ENCODE measurements at places on chromosomes 16 and 17.

GRCh38 chr17:12078791-12079190 lies 58.1 kb downstream of the MAP2K4 start:
- DNase-seq = no peak

GRCh38 chr17:49249292-49249794 lies 18.8 kb upstream of the PHOSPHO1 start:
- no peak for DNase-seq

- DNase-seq = no peak
Observed at GRCh38 chr17:7558544-7559319, at the start of gene TNFSF13. TNFSF13 (plus strand) TSS chr17:7558750; CDS start chr17:7559040, 290 bp downstream.

DNA sequence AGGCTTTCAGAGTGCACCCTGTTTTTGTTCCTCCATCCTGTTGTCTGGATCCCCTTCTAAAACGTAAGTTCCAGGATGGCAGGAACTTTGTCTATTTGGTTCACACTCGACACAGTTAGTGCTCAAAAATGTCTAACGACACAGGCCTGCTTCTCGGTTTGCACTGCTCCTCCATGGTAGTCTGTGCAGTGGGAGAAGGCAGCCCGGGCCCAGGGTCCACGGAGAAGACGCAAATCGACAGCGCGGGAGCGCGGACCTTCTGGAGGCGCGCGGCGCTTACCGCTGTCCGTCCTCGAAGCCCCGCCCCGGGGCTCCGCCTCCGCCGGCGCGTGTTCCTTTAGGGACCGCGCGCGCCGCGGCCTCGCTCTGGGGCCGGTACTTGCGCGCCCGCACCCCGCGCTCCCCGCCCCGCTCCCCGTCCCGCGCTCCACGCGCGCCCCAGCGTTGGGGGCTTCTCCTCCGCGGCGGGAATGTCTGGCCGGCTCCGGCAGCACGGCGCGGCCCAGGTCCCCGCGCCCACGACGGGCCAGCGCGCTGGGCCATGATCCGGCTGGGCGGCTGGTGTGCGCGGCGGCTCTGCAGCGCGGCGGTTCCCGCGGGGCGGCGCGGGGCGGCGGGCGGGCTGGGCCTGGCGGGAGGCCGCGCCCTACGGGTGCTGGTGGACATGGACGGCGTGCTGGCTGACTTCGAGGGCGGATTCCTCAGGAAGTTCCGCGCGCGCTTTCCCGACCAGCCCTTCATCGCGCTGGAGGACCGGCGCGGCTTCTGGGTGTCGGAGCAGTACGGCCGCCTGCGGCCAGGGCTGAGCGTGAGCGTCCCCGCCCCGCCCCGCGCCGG lies at the start of gene NT5M:
Gene NT5M, plus strand, starts transcription at position 364 of the 837 bp plus-strand sequence. Its CDS starts 178 bp downstream, at position 542.
- peak; percentile 71 for DNase-seq

DNA sequence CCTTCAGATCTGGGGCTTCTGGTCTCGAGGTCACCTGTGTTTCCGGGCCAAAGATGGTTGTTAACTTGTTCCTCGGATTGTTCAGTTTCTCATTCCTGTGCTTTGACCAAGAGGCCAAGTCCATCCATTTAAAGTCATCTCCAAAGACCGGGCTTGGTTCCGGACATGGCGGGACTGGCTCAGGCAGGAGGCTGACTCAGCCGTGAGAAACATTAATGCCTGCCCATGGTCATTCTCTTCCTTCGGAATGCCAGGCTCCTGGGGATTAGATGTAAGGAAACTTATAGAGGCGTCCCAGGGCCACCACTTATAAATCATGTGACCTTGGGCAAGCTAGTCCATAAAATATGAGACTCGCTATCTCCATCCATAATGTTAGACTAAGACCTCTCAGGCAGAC lies 13.6 kb upstream of the NKD1 start:
- DNase-seq = no peak

DNA sequence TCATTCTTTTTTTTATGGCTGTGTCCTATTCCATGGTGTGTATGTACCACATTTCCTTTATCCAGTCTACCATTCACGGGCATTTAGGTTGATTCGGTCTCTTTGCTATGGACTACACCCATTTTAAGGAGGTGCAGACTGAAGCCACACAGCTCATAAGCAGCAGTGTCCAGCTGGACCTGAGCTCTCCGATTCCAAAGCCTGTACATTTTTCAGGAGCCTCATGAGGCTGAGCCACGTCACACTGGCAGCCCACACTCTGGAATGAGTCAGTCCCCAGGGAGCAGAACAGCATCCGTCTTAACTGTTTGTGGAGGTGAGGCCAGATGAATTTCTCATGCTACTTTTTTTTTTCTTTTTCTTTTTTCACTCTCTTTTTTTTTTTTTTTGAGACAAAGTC lies 116.1 kb downstream of the C16orf95 start:
- no peak for DNase-seq

DNA sequence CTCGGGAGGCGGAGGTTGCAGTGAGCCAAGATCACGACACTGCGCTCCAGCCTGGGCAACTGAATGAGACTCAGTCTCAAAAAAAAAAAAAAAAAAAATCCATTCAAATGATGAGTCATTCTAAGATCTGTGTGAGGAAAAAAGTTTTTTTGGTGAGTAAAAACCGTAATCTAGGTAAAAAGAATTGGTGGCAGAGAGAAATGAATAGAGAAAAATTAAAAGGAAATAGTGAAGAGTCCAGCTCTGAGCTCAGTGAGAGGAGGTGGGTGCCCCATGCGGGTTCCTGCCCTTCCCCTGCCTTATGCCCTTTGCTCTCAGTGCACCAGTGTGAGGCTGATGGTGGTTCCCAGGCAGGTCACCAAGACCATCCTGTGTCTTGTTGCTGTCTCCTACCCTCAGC lies 20.9 kb downstream of the GAN start:
- DNase-seq = no peak

DNA sequence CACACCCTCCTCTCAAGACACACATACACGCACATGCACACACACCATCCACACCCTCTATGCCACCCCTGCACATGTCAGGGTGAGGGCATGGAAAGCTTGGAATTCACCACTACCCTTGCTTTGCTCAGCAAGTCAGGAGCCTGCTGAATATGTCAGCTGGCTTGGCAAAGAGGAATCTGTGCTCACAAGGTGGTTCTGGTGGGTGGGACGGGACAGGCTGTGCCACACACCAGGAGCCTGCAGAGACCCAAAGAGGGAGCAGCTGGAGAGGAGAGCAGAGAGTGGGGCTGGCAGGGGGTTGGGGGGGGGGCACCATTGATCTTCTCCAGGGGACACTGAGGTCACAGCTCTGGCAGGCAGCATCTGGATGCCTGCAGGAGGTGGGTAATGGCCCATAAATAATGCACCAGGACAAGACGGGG lies 48.7 kb upstream of the NDRG4 start:
- DNase-seq = no peak

GRCh38 chr17:3197219-3197618 lies at the start of gene OR1A2:
OR1A2 (plus strand) TSS chr17:3197519; CDS start chr17:3197519, 0 bp downstream.
- DNase-seq = no peak

DNA sequence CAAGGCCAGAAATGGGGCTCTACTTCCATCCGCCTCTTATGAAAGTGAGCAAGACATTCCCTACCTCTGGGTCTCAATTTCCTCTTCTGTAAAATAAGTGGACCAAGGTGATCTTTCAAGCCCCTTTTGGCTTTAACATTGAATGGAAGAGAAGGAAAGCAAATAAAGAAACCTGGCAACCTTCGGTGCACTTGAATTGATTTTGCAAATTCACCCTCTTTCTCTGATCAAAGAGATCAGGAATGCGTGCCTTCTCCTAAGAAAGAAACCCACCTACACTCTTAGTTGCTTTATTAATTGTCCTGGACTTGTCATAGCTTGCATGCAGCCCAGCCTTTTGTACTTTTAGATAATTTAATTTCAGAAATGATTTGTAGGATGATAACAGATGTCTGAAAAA lies 3.0 kb downstream of the MSI2 start:
- no peak for DNase-seq

DNA sequence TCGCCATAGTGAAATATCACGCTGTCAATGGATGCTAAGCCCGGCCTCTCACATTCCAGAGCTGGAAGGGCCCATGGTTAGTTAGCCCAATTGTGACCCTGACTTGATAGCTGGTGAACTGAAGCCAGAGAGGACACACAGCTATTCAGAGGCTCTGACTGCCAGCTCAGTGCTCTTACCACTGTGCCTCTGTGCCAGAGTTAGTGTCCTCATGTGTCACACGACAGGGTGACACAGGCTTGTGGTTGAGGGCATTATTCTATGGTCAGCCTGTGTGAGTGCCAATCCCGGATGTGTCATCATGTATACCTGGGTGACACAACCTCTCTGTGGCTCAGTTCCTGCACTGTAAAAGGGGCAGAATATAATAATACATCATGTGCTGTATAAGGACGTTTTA lies 2.5 kb upstream of the MT1X start:
- no peak for DNase-seq

DNA sequence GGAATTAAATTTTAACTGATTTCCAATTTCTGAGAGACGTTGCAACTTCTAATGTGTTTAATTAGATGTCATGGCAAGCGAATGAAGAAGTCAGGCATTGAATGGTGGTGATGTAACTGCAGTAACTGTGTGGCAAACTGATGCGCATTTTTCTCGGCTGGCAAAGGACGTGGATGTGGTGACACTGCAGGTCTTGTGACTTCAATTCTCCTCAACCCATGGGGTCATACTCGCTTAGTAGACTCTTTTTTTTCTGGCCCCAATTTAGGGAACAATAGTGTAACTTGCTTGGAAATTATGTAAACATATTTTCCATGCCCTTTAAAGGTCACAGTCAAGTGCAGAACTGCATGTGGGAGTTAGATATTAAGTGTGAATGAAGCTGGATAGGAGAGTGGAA lies 1.9 kb upstream of the FAM20A start:
- DNase-seq = no peak

DNA sequence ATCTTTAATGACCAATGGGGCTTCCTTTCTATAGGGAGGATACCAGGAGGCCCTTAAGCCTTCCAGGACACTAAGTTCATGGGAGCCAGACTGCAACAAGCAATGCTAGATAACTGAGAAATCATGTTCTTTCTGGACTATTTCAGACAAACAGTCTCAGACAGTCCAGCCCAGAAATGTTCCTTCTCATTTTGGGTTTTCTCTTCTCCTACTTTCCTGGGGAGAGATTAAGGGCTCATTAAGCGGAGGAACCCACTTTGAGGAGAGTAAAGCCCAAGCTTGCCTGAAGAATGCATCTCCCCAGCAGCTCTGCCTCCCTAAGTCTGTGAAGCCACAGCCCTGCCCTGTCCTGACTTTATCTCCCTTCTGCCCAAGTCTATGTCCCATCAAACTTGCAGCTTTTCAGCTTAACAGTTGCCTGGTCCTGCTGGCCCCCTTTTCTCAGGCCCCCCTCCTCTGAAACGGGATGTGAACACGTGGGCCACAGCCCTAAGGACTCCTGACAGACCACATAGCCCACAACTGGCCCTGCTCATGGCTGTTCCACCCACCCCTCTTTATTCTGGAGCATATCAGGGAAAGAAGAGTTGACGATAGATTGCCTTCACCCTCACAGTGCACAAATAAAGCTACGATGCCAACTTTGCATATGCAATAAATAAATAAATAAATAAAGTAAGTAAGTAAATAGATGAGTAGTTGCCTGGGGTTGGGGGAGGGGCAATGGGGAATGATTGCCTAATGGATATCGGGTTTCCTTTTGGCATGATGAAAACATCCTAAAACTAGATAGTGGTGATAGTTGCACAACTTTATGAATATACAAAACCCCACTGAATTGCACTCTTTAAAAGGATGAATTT lies 111.0 kb downstream of the N4BP1 start:
- no peak for DNase-seq

GRCh38 chr16:11253009-11253994 lies 2.7 kb downstream of the SOCS1 start:
- no peak for DNase-seq

- no peak for DNase-seq
Observed at GRCh38 chr16:27583634-27584033, 33.7 kb downstream of the KATNIP start.

- DNase-seq = no peak
Observed at GRCh38 chr17:50260501-50260911, 13.8 kb upstream of the TMEM92 start.

DNA sequence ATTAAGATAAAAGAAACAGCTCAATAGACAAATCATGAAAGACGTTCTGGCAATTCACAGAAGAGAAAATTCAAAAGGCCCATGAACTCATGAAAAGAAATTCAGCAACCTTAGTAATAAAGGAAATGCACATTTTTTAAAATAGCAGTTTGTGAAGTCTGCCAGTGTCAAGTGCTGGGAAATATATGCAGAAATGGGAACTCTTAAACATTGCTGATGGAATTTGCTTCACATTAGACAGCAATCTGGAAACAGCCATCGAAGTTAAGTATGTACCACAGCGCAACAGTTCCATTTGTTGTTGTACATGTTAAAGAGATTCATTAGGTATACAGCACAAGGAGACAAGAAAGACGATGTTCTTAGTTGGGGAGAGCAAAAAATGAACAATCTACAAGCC lies 319.4 kb upstream of the SALL1 start:
- no peak for DNase-seq

DNA sequence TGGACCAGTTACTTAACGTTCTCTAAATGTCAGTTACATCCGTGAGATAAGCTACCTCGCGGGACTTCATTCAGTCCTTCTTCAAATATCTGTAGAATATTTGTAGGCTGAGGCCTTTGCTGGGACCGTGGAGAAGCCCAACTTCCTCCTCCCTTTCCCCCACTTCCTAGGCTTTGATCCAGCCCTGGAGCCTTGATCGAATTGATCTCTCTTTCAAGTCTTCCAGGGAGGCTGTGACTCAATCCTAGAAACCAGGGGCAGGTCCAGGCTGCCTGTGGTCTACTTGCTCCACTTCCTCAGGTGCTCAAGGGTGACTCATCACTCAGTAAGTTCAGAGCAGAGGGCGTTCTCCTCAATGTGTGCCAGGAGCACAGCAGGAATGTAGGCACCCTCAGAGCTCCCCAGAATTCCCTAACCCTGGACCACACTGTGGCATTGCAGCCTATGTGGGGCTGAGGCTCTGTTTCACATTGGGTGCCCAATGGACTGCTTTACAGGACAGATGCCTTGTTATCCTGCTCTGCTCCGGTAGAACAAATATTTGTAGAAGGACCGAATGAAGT lies 11.2 kb upstream of the CEP20 start:
- DNase-seq = peak; percentile 42

- DNase-seq = no peak
Observed at GRCh38 chr16:70730944-70731343, 45.1 kb upstream of the MTSS2 start.

GRCh38 chr17:46078675-46079074 lies 79.6 kb downstream of the STH start:
- DNase-seq = no peak

- no peak for DNase-seq
Observed at GRCh38 chr16:56097306-56097705, 94.0 kb upstream of the GNAO1 start.

DNA sequence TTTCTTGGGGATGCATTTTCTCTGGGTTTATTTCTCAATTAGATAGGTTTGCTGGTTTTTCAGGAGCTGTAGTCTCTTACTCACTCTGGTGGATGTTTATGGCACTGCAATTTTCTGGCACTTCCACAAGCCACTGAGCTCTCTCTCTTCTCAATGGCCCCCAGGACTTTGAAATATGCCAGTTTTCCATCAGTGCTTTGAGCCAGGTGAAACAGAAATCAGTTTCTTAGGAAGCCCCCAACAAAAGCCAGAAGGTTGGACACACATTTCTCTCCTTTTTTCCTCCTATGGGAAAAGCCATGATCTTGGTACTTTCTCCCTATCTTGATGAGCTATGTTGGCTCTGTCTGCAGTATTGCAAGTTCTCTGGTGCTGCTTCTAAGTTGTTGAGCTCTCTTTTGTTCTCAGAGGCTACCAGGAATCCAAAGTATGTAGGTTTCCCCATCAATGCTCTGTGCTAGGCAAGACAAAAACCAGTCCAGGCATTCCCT lies 90.7 kb upstream of the SMIM36 start:
- no peak for DNase-seq
